ENCODE measurements at places on chromosomes 6 and 20.

GRCh38 chr6:112149719-112150263 is 62.4 kb downstream of the FAM229B start:
- DNase-seq = no peak

DNA sequence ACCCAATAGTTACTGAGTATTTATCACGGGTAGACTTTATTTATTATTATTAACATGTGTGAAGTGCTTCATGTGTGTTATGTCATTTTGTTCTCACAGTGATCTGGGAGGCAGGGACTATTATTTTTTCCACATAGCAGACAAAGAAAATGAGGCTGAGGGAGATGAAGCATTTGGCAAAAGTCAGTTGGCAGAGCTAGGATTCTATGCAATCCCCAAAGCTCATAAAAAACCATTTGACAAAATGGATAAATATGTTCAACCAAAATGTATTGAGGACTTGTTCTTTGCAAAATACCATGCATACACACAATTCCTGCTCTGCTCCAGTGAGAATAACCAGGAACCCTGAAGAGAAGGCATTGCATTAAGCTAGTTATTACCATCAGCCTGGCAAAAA is 184.4 kb downstream of the HS3ST5 start:
- no peak for DNase-seq

DNA sequence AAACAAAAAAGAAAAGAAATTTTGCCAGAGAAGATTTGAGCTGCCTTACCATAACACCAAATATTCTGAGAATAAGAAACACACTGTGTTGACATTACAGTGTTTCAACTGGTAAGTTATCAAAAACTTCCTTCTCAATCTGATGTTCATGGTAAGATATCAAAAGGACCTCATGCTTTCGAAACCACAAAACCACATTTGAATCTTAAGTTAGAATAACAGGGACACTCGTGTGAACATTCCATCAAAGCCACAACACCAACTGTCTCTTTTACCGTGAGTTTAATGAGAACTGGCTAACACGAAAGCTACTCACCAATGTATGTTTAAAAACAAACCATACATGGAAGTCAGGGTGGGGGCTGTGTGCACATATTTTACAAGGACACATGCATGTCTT is 73.0 kb upstream of the OPRM1 start:
- DNase-seq = peak; percentile 69

GRCh38 chr20:51142448-51142847 is 119.5 kb upstream of the KCNG1 start:
- DNase-seq = no peak

DNA sequence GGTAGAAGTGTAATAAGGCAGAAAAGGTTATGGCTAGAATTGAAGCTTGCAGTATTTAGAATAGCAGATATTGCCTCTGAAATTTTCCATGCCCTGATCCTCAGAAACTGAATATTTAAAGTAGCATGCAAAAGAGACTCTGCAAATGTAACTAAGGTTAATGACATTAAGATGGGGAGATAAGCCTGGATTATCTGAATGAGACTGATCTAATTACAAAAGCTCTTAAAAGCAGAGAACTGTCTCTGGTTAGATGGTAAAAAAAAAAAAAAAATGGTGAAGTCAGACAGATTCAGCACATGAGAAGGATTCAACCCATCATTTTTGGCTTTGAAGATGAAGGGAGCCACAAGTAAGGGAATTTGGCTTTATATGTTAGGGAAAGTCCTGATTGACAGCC is 503.7 kb upstream of the IRAK1BP1 start:
- no peak for DNase-seq

GRCh38 chr6:11683871-11684270 is 94.7 kb downstream of the ADTRP start:
- no peak for DNase-seq

DNA sequence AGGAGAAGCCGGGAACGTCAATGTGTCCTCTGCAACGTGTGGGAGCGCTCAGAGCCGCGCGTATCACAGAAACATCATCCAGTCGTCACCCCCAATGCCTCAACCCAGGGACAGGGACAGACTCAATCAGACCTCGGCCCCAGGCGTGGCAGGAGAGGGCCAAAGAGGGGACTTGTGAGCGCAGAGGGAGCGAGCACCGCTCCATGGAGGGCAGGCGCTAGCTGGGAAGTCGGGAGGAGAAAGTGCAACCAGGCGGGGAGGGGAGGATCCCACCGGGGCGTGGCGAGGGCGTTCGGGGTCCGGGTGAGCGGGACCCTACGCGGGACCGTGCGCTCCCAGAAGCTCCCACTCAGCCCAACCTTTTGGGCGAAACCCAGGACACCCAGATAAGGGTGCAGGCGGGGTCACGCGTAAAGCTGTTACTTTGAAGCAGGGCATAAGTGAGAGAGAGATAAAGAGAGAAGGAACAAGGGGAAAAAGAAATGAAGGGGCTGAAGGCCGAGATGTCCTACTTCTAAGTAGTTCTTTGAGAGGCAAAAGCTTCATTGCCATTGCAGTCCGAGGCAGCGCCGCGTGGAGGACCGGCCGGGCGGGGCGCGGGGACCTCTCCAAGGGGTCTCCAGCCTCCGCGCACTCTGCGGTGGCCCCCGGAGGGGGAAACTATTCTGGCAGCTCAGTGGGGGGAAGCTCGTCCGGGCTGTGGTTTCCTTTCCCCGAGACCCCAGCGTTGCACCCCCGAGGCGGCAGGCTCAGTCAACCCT is 862 bp upstream of the SOBP start:
- no peak for DNase-seq

- no peak for DNase-seq
Observed at GRCh38 chr20:32775336-32775991, 13.3 kb downstream of the DNMT3B start.

GRCh38 chr6:119879731-119880130 is 530.2 kb upstream of the MAN1A1 start:
- no peak for DNase-seq

DNA sequence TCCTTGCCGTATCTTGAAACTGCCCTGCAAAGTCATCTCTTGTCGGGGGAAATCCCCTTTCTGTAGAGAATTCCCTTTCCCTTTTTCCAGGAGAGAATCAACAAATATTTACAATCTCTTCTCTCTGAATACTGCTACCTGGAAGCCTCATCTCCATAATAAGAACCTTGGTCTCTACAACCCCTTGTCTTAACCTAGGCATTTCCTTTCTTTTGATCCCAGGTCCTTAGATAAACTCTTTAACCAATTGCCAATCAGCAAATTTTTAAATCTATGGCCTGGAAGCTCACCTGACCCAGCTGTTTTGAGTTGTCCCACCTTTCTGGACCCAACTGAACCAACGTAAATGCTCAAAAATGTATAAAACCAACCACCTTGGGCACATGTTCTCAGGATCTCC is 30.6 kb upstream of the SEC63 start:
- DNase-seq = no peak

- no peak for DNase-seq
Observed at GRCh38 chr6:92723390-92723931, 695.9 kb downstream of the EPHA7 start.

GRCh38 chr6:1509241-1509640 is 100.5 kb upstream of the FOXC1 start:
- DNase-seq = no peak

DNA sequence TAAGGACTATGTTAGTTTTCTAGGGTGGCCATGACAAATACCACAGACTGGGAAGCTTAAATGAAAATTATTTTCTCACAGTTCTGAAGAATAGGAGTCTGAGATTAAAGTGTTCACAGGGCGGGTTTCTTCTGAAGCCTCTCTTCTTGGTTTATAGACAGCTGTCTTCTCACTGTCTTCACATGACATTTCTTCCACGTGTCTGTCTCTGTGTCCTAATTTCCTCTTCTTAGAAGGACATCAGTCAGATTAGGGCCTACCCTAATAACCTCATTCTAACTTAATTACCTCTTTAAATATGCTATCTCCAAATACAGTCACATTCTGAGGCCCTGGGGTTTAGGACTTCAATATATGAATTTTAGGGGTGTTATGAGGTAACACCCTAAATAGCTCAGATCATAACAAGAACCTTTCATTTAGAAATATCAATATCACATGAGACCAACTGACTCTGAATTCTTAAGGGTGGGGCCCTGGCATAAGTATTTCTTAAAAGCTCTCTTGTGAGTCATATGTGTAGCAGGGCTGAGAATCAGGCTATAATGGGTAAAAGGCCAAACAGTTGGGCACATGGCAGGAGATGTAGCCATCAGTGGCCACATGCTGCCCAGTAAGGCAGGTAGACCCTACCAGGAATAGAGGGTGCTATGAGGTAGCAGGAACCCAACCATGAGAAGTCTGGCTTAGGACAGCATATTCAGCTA is 62.0 kb upstream of the TENT5A start:
- DNase-seq = no peak

GRCh38 chr6:13339863-13340630 is 11.7 kb upstream of the TBC1D7 start:
- DNase-seq = no peak

DNA sequence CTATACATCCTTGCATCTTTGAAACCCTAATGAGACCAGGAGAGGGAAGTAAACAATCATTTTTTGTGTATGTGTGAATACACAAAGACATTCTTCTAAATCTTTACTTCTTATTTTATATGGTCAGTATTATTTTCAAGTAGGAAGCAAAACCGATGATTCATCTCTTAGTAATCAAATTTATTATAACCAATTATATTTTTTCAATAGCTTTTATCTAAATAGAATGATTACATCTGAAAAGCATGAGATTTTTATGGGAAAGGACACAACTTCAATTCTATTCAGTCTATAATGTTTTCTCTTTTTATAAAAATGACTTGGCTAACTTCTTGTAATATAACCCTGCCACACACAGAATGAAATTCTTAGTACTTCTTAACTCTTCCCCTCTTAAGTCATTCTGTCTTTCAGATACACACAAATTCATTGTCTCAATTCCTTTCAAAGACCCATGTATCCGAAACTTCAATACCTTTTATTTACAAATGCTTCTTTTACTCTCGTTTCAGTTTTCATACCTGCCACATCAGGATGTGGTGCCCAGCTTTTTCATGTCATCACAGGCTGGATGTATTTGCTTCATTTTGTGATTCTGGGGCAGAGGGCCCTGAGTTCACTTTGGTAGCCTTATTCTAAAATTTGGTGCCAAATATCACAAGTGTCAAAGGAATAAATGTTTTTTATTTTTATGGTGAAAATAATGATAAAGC is 227.0 kb downstream of the PHF3 start:
- no peak for DNase-seq

DNA sequence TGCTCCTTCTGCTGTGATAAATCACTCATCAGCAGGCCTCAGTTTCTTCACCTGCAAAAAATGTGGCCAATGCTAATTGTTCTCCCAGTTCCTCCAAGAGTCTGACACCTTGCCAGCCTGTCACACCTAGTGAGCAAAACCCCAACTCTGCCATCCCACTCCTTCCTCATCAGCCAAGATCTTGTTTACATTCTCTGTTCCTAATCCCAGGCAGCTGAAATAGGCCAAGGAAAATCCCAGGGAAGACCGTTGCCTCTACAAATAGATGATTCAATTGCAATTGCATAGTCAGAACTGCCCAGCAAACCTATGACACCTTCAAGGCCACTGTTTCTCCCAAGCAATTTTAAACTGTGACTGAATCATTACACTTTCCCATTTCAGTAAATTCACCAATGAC is 78.7 kb downstream of the GMDS start:
- DNase-seq = no peak

- DNase-seq = no peak
Observed at GRCh38 chr20:3735768-3736167, 3.3 kb downstream of the HSPA12B start.

DNA sequence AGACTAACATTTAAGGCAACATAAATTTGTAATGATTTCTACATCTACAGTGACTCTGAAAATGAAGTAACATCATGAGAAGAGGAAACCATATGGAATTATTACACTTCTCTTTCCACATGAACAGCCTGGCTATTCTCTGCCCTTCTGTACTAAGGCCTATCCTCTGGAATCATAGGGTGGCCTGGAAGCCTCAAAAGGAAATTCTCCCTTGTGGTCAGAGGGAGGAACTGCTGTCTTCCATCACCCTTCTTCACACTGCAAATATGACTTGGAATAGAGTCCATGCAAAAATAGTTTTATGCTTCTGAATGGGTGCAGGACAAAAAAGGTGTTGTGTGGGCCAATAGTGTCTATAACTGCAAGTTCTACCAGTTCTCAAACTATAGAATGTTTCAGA is 44.6 kb upstream of the SH3BGRL2 start:
- DNase-seq = no peak

DNA sequence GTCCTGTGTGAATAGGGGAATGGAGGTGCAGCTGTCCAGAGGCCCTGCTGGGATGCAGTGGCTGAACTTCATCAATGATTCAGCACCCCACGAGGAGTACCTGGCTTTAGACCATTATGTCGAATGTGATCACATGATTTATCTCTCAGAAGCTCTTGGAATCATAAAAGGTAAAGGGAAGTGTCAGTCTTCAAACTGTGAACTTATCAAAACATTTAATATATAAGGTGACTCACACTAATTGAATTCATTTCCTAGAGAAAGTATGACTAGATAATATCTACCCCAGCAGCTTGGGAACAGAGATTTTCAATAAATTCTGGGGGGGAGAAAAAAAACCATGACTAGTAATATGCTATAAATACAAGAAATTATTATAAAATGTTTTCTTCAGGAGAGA is 29.5 kb downstream of the ALDH8A1 start:
- DNase-seq = no peak

DNA sequence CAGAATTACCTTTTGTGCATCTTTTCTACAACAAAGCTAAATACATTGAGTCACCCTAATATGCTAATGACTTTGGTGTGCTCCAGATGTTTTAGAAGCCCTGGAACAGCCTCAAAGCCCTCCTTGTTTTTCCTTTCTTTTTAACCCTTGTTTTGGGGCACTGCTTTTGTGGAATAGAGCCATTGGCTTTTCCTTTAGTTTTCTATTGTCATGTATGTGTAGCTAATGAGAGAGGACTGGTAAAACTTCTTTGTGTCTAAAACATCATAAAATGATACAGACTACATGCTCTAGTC is 158.8 kb downstream of the JARID2 start:
- DNase-seq = no peak

- DNase-seq = no peak
Observed at GRCh38 chr6:139153855-139154254, 19.0 kb downstream of the HECA start.

DNA sequence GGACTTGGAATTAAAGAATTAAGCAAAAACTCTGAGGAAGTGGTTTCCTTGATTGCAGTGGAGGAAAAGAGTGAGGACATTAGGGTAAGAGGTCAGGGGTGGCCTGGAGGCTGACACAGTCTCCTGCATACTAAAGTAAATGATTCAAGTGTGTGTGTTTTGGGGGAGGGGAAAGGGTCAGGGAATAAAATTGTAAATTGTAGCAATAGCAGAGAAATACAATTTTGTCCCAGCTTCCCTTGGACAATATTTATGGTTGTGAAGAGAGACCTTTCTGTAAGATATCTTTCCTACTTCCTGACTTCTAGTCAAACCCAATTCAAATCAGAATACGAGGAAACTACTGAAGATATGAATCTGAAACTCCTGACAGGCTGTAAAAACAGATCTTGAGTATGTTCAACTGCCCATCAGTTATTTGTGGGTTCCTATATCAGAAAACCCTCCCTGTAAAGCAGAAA is 143.4 kb upstream of the HMGN3 start:
- no peak for DNase-seq

- DNase-seq = no peak
Observed at GRCh38 chr6:148407372-148407771, 64.7 kb downstream of the SASH1 start.

GRCh38 chr6:21496706-21497105 is 96.8 kb upstream of the SOX4 start:
- DNase-seq = no peak

Data from Jurkat, Clone E6-1 (cell line).